ENCODE measurements at places on chromosomes 5 and 9.

- DNase-seq = no peak
Measured at GRCh38 chr9:124880501-124880900, 18.6 kb downstream of the ARPC5L start.

DNA sequence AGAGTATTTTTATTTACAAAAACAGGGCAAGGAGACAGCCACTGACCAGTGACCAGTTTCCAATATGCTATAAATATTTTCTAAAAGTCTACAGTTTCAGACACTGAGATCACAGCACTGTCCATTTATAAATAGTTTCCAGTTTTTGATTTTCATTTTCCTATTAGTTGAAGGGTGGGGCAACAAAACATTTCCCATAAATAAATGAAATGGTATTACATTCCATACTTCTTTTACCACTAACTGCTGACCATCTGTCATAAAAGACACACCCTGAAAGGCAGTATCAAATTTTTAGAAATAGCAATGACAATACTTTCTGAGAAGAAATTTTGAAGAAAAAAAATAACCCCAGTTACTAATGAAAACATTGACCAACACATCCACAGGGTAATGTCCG, 126.7 kb downstream of the ARSB start:
- no peak for DNase-seq

DNA sequence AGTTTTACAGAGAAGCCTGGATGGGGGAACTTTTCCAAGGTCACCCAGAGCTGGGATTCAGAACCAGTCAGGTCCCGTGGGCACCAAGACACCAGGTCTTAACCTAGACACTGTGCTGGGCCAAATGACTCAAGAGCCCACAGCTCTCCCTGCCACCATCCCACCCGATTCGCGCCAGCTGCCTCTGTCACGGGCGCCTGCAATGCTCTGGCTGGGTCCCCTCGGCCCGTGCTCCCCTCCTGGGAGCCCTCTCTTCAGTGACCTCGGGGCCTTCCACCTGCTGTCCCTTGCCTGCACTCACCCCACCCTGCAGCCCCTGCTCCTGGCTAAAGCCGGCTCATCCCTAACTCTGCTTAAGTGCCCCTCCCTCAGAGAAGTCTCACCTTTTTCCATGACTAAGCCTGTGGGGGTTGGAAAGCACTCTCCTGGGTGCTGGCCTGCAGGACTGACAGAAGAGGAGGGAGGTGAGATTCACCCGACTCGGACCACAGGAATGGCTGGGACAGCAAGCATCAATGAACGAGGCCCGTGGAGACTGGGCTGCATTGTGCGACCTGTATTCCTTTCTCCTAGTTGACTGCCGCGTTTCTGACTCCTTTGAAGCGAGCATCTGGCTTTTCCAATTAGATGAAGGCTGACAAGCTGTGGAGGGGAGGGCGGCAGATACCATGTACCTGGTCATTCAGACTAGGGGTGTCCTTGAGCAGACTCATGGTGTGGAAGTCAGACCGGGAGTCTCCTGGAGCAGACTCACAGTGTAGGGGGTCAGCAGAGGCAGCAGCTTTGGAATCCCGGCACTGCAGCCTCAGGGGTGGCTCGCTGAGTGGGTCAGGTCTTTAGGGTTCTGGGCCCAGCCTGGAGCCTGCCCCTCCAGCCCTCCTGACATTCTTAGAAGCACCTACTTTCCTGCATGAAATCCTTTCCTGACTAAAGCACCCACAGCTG, 5.8 kb upstream of the IL4 start:
- no peak for DNase-seq

GRCh38 chr5:145385276-145385675, 449.9 kb downstream of the PRELID2 start:
- DNase-seq = no peak

DNA sequence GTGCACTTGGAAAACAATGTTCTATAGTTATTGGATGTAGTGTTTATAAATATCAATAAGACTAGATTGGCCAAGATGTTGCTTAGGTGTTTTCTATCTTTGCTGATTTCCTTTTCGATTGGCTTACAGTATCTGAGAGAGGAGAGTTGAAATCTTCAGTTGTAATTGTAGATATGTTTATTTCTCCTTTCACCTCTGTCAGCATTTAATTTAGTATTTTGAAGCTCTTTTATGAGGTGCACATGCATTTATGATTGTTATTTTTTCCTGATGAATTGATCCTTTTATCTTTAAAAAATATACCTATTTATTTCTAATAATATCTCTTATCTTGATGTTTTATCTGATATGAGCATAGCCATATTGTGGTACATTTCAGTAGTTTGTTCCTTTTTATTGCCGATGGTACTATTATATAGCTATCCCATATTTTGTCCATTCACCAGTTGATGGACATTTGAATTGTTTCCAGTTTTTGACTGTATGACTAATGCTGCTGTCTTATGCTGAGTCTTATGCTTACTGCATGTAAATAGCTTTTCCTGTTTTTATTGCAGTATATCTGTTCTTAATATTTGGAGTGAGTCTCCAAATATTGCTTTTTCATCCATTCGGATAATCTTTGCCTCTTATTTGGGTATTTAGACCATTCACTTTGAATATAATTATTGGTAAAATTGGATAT, 34.7 kb downstream of the ERCC6L2 start:
- DNase-seq = peak; percentile 3

DNA sequence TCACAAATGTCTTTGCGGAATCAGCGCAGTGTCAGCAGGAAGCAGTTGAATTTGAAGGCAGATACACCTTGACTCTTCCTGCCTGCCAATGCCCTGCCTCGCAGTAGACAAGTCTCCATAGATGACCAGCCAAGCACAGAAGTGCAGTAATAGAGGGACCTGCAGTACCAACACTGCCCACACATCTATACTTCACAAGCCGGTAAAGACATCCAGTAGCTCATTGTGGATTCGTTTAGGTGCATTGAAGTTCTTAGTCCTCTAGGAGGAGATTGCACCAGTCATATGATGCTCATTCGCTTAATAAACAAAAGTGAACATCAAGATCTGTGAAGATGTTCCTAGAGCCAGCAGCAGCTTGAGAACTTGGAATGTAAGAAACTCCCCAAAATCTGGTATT, 7.1 kb upstream of the IFNA2 start:
- DNase-seq = no peak

GRCh38 chr5:91111473-91112238, 271.5 kb downstream of the ARRDC3 start:
- no peak for DNase-seq

GRCh38 chr9:71941060-71941568, 29.7 kb downstream of the C9orf85 start:
- no peak for DNase-seq

- no peak for DNase-seq
Measured at GRCh38 chr9:92483627-92484545, 1.6 kb upstream of the ASPN start.

GRCh38 chr5:61878471-61878870, 427.5 kb upstream of the KIF2A start:
- DNase-seq = no peak

DNA sequence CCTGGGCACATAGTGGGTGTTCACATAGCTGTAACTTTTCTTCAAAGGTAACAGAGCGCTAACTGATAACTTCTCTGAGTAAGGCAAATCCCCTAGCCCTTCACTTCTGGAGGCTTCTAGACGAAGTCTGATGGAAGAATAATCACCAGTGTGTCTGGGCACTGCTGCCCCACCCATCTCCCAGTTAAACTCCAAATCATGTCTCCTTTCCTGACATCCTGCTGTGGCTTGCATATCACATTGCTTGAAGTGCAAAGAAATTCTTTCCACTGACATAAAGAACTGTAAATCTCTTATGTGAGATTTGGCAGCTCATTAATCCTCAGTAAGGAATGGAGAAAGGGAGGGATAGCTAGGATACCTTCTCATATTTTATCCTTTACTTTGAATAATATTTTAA, 74.6 kb downstream of the MARCHF11 start:
- DNase-seq = no peak

GRCh38 chr5:92613546-92613945, 967.5 kb downstream of the NR2F1-AS1 start:
- no peak for DNase-seq

DNA sequence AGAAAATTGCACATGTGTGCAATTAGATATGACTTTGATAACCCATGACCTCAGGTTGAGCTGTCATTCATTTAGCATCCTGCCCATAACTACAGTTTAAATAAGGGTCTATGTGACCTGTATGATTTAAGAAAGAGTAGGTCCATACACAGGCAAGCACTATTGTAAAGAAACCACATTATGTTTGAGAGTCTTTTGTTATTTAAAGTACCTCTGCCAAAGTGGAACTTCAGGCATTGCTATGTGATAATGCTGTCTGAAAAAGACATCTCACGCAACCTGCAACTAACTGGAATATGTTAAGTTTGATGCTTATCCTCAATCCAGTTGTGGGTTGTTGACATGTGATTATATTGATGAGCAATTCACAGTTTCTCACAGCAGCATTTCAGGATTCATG, 317.0 kb downstream of the TMEM161B start:
- DNase-seq = no peak

DNA sequence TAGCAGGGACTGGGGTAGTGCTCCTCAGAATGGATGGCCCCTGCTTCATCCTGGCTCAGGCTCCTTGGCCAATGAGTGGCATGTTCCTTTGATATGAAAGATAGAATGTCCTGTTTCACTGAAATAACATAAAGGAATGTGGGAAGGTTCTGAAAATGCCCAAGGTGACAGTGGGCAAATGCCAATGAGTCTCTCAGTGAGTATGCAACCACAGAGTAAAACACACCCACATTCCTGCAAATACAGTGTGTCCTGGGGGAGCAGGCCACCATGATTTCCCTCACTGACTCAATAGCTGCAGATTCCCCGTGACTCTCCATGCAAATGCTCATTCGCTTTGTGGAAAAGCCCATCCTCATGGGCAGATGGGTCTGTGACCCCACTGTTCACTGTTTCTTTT, 36.4 kb downstream of the ZNF366 start:
- no peak for DNase-seq

DNA sequence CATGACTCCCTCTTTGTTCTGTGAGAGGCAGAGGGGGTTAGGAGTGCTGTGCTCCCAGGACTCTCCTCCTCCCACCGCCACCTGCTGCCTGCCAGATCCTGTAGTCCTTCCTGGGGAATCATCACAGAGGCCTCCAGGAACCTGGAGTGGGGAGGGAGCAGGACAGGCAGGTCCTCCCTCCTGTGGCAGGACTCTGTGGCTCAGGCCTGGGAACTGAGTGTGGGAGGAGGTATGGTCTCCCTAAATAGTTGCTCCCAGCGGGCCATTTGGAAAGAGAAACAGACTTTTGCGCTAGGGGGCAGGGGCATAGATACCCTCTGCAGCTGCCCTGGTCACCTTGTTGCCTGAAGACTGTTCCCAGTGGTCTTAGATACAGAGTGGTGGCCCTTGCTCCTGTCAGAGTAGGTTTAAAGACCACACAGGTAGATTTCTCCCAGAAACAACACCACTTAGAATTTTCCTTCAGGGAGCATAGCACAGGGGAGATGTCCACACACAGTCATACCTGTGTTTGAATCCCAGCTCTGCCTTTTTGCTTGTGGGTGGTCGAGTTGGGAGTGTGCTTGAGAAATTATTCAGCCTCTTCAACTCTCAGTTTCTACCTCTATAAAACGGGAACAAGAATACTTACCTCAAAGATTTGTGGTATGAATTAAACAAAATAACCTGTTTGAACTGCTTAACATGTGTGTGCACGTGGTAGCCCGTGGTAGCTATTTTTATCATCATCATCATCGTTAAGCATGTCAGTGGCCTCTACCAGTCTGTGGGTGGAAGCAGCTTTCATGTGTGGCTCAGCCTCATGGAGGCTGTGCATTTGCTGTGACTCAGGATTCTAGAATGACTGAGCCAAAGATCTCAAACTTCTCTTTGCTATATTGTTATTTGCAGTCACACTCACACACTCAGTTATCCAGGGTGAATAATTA, 55.8 kb downstream of the SLC22A5 start:
- peak; percentile 77 for DNase-seq

DNA sequence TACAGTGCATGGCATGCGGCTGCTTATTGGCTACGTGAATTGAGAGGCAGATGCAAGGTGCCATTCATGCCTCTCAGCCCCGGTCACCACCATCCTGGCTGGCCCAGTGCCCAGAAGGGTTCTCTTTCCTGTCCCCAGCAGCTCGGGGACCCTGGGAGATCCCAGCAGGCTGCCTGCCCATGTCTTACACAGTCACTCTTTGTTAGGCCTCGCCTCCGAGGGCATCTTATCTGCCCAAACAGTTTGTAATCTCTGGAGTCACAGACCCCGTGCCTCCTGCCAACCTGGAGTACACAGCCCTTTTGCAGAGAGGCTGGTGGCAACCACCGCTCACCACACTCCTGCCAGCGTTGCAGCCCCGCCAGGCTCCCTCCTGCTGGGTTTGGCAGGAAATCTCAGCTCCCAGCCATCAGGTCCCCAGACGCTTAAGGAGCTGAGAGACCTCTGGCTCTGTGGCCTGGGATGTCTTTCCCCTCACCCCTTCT, 7.0 kb upstream of the AK1 start:
- no peak for DNase-seq

GRCh38 chr5:102764381-102765004, 9.4 kb downstream of the PAM start:
- no peak for DNase-seq

DNA sequence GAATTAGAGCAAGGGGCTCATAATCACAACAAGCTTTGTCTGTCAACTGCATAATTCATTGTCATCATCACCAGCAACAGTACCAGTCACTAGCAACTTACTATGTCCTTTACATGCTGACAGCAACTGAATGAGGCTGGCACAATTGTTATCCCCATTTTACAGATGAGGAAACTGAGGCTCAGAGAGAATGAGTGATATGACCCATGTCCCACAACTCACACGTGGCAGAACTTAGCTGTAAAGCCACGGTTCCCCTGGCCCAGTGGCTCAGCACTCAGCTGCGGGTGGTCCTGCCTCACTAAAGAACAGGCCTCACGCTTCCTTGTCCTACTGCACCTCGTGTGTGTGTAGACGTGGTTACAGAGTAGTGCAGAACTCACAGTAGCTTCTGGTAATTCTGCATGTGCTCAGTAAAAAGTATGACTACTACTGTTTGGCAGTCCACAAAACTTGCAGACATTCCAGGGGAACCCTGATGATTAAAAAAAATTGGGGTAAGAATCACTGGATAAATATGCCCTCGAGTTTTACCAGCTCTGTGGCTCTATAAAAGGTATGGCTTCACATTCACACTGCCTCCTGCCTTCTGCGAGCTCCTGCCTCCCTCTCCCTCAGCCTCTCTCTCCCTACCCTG, 30.2 kb downstream of the AFAP1L1 start:
- DNase-seq = no peak

DNA sequence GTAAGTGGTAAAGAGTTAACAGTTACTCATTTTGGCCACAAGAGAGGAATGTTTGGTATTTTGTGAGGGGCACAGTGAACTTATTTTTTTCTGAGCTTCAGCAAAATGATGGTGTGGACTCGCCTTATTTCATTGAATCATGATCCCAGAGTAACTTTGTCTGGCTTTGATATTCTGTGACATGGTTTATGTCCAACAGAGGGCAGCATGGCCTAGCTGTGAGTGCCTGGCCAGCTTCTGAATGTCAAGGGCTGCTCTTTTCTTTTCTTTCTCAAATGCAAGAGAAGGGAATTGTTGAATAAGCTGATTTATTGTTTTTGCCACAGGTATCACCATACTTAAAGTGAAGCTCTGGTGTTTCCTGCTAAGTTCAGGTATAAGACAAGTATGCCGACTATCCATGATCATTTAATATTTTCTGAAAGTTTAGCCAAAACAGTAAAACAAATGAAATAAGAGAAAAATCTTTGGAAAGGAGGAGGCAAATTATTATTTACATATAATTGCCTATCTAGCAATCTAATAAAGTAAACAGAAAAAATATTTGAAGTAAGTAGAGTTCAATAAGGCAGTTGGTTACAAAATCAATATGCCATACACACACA, 31.7 kb downstream of the MRPL22 start:
- DNase-seq = no peak
